Non-pigmented ciliary epithelial cell (primary cell): ENCODE measurements at places on chromosomes 5 and 9.

GRCh38 chr9:37035648-37036370 lies 1.7 kb upstream of the PAX5 start:
- no peak for DNase-seq

DNA sequence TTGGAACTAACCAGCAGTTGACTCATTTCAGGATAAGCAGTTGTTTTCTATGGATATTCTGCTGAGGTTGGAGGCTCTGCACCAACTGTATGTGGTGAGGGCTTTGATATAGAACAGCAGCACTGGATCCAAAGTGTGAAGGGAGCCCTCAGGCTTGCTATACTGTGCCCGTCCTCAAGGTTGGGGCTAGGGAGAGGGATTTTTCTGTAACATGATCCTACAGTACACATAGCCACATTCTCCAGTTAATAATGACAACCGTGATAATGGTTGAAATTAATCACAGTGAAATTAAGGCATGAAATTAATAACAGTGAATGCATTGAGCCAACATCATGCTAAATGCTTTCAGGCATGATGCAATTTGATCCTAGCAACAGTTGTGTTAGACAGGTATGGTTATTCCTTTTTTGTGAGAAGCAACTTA lies 36.7 kb downstream of the ARHGAP26 start:
- DNase-seq = no peak

- DNase-seq = no peak
Measured at GRCh38 chr5:176772271-176773210, 37.8 kb upstream of the UNC5A start.

- DNase-seq = no peak
Measured at GRCh38 chr5:78501411-78502352, 141.3 kb downstream of the SCAMP1 start.

DNA sequence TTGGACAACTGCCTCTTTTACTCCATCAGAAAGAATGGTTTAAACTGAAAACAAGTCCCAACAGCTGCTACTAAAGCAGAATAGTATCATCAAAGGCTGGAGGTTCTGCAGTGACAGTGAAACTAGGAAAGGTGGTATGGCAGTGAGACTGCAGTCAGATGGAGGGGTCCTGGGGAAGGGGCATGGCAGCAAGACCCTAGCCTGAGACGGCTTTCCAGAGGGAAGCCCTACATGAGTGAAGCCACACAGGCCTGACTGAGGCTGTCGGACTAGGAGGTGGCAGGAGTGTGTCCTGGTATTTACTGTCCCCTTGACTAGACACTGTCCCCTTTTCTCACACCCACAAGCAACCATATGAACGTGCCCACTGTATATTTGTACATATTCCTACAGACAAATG lies 40.4 kb upstream of the IPPK start:
- DNase-seq = no peak

GRCh38 chr5:103927739-103928138 lies 365.1 kb upstream of the NUDT12 start:
- DNase-seq = no peak

GRCh38 chr5:180334751-180335613 lies 18.2 kb downstream of the GFPT2 start:
- DNase-seq = no peak

- DNase-seq = no peak
Measured at GRCh38 chr9:136762915-136763648, 1.2 kb downstream of the LCN15 start.

DNA sequence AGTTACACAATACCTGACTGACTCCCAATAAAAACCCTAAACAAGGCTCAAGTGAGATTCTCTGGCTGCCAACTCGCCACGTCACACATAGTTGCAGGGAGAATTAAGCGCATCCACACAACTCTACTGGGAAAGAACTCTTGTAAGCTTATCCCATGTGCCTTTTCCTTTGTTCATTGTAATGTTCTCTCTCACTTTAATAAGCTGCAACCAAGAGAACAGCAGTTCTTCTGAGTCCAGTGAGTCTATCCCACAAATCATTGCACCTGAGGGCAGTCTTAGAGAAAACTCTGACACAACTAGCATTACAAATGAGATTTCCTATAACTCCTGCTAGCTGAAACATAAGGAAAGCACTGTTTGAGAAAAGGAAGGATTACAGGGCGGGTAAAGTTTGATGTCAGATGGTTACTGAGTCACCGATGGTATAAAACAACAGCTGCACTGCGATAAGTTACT lies 27.4 kb downstream of the CENPK start:
- DNase-seq = no peak

- DNase-seq = no peak
Measured at GRCh38 chr9:77935974-77936373, 95.6 kb downstream of the GNAQ start.

- DNase-seq = no peak
Measured at GRCh38 chr5:78574131-78574673, 74.4 kb downstream of the LHFPL2 start.

DNA sequence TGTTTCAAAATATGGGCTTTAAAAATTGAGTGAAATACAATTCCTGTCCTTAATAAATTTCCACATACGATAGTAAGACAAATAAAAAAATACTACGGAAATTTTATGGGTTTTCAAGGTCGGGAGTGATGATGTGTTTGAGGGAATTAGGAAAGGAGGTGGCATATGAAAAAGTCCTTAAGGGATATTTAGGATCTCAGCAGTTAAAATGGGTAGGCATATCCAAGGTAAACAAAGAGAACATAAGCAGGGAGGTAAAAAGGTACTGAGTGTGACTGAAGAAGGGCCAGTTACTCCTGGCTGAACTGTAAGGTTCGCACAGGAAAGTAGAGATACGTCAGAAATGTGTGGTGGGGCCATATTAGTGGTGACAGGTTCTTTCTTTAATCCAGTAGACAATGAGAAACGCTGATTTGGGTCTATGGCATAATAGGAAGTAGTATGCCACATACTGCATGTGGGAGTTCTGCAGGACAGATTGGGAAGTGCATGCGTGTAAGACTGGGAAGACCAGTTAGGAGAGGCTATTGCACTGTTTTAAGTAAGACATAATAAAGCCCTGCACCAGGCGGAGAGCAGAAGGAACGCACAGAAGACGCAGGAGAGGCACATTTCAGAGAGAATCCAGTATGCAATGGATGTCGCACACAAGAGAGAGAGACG lies 937 bp upstream of the HMGCR start:
- peak; percentile 54 for DNase-seq

DNA sequence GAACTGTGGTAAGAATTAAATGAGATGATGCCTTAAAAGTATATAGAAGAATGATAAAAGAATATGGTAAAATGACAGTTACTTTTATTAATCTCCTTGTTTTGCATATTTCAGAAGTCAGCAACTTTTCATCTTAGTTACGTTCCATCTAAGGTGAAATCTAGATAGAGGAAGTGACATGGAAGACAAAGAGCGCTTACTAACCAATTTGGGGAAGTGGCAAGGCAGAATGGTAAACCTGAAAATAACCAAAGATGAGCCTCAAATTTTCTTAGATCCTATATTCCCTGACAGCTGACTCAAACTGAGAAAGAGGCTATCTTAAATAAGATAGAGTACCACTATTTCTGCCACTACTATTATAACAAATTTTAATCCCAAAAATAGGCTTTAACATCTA lies 52.5 kb downstream of the FGF10 start:
- DNase-seq = no peak

DNA sequence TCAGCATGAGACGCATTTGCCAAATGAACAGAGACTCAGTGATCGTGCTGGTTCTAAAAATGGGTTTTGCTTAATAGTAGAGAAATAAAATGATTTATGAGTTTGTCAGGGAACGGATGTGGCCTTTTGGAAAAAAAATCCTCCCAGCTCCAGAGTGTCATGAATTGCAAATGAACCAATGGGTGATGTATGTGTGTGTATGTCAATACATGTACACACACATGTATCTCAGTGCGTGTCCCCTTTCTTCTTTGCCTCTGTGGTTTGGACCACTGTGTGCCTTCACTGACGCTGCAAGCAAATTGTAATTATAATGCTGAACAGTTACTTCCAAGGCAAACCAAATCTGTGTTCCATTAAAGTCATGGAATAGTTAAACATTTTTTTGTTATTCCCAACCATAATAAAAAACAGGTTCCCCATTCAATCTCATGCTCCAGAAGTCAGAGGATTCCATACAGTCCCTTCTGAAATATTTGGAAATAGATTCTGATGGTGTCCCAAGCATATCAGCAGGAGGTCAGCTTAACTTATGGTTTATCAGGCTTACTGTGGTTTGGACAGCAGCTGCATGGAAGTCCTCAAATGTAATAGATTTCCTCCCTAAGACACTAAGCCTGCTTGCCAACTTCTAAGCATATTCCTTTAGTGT lies 630.5 kb downstream of the ACTL7B start:
- DNase-seq = no peak

GRCh38 chr5:169148138-169148740 lies 152.7 kb downstream of the SLIT3 start:
- DNase-seq = no peak

DNA sequence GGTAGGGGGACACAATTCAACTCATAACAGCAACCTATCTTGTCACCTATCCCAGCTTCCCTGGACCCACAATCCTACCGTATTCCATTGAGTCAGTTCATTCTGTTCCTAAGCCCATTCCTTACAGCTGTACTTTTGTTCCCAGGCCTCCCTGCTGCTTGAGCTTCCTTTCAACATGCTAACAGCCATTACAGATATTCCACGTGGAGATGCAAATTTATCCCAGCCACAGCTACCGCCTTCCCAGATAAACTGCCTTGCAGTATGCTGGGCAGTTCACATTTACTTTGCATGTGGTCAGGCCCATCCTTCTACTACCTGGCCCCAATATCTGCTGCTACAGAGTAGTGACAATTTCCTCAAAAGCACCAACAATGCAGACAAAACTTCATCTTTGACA lies 23.0 kb downstream of the RIGI start:
- DNase-seq = no peak

DNA sequence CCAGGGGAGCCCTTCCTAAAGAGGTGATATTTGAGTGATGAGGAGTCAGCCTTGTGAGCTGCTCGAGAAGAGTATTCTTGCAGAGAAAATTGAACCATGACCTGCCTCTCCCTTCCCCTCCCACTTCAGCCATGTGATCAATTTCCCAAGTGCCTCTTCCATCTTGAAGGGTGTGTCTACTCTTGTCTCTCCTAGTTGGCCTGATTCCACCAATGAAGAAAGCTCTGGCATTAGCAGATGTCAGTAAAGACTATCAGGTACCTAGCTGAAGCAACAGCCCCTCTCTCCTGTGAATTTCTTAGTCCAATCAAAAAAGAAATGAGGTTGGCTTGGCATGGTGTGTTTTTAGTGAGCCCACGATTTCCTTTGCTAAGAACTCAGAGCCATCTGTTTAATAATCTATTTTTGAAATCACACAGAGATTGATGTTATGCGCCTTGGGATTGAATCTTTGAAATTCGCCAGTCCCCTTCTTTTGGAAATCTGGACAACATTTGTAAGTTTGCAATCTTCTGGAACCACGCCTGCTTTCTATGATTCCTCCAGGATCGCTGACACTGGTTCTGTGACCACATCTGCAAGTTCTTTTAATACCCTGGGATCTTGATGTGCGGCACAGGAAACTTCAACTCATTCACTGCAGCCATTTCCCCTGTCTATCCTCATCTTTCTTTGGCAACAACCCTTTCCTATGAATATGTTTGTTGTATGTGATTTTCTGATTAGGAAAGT lies 404.6 kb downstream of the DMRT2 start:
- no peak for DNase-seq
